SJCRH30 (cell line): ENCODE measurements at places on chromosomes 4 and X.
A peak's percentile ranks its signal among the peaks of the same experiment; 100 is the strongest.

DNA sequence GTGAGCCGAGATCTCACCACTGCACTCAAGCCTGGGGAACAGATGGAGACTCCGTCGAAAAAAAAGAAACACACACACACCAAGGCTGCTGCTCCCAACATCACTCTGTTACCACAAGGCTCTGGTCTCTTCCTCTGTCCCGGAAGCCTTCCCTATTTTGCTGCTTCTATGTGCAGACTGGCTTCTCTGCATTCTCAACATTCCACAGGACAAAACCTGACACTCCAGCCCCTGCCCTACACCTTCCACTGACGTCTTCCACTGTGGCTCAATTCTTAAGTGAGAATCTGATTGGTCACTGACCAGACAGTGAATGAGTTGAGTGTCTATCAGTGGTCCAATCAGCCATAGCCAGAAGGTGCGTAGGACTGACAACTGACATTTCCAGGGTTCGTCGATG, 5.9 kb downstream of the ODAPH start:
- H3K27ac ChIP-seq, result no peak overlapping the region
- H3K4me3 ChIP-seq, result no peak overlapping the region
- H3K36me3 ChIP-seq, result no peaks in the 10 kb centered on the region
- peak; percentile 27 for DNase-seq

GRCh38 chrX:84199688-84200087, 11.7 kb upstream of the RPS6KA6 start:
- no peaks in the 10 kb centered on the region for H3K27me3 ChIP-seq
- H3K4me1 ChIP-seq, result peaks cover 11% of the 10 kb centered on the region; the same call in 1 of the 2 replicates
- no peak overlapping the region for H3K4me3 ChIP-seq
- H3K36me3 ChIP-seq, result no peaks in the 10 kb centered on the region
- DNase-seq, result no peak

DNA sequence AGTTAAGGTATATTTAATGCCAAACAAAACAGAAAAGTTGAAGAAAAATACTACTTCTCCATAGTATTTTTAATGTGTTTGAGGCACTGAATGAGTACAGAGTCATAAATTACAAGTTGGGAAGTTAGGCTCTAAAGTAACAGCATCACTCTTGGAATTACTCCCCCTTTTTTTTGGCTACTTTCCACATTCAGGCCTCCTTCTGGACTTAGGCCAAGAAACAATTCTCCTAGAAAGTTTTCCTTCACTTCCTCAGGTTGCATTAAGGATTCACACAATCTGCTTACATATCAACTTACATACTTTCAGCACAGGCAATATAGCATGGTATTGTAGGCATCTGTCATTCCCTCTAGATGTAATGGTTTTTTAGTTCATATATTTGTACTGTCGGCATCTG, 52.1 kb downstream of the TMEM165 start:
- no peak overlapping the region for H3K4me3 ChIP-seq
- H3K36me3 ChIP-seq, result peaks cover 52% of the 10 kb centered on the region
- no peak for DNase-seq
- no peak overlapping the region for H3K27ac ChIP-seq
- H3K4me1 ChIP-seq, result no peaks in the 10 kb centered on the region

DNA sequence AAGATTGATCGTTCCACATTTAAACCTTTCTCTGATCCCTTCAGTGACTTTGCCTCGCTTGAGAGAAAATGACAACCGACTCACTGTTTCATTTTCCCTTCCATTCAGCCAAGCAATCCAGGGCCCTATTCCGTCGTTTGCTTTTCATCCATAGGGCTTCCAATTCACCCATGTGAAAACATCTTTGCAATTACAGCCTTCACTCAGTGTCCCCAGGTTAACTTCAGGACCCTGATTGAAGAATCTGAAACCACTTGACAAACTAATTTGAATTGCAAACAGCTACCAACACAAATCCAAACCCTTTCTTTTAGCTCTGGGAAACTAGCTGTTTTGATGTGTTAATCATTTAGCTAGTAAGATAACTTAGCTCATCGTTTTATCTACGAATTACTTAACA, 120.2 kb upstream of the FAM9C start:
- H3K4me3 ChIP-seq, result no peak overlapping the region
- H3K27ac ChIP-seq, result no peak overlapping the region
- no peaks in the 10 kb centered on the region for H3K36me3 ChIP-seq
- peaks cover 21% of the 10 kb centered on the region for H3K4me1 ChIP-seq
- H3K27me3 ChIP-seq, result no peaks in the 10 kb centered on the region

DNA sequence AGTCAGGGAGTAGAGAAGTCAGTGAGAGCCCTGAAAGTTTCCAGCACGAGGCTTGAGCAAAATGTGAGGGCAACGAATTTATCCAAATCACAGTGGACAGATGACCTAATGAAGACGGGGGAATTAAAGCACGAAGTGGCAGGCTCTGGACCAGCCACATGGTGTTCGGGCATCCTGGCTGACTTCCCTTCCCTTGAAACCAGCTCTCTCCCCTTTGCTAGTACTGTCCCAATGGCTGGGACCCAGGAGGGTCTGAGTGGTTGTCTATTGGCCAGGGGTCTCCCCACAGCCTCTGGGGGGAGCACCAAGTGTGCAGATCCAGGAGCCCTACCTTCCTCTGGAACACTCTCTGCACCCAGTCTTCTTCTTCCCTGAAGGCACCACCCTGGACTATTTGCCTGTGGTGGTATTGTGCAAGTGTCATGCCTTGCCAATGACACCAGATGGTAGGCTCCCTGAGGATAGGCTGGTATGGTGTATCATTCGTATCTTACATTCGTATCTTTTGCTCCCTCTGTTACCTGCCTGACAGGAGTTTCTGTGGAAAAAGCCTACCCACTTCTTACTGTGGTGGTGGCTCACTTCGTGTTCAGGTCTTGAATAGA, 2.1 kb downstream of the APLN start:
- H3K27ac ChIP-seq, result no peak overlapping the region
- H3K4me1 ChIP-seq, result peaks cover 13% of the 10 kb centered on the region
- H3K27me3 ChIP-seq, result no peaks in the 10 kb centered on the region
- H3K4me3 ChIP-seq, result no peak overlapping the region

- H3K4me1 ChIP-seq, result no peaks in the 10 kb centered on the region
- no peaks in the 10 kb centered on the region for H3K36me3 ChIP-seq
- no peaks in the 10 kb centered on the region for H3K27me3 ChIP-seq
- no peak for DNase-seq
Measured at GRCh38 chrX:43139645-43140044, 361.7 kb upstream of the PPP1R2C start.

GRCh38 chr4:37999965-38000364, 39.8 kb downstream of the PTTG2 start:
- DNase-seq, result no peak
- H3K4me1 ChIP-seq, result peaks cover 20% of the 10 kb centered on the region
- no peaks in the 10 kb centered on the region for H3K27me3 ChIP-seq
- H3K27ac ChIP-seq, result no peak overlapping the region
- no peaks in the 10 kb centered on the region for H3K36me3 ChIP-seq
- no peak overlapping the region for H3K4me3 ChIP-seq
